ENCODE measurements at places on chromosomes 7 and 10.

DNA sequence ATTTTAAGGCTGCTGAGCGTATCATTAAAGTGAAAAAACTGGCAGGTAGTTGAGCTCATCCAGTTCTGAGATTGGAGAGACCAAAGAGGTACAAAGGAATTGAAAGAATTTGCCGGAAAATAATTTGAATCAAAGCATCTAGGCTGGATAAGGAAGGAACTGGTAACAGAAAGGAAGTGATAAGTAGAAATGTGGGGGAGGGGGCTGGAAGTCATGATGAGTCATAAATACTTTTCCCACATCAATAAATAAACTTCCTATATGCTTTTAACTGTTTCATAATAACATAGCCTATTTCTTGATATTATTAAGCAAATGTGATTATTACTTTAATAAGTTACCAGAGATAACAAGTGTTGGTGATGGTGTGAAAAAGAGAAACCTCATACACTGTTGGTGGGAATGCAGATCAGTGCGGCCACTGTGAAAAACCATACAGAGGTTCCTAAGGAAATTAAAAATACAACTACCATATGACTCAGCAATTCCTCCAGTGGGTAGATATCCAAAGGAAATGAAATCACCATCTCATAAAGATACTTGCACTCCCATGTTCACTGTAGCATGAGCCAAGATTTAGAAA, 27.0 kb downstream of the ZNF438 start:
- DNase-seq, result no peak

- DNase-seq, result no peak
Measured at GRCh38 chr7:144818511-144818910, 17.3 kb downstream of the TPK1 start.

DNA sequence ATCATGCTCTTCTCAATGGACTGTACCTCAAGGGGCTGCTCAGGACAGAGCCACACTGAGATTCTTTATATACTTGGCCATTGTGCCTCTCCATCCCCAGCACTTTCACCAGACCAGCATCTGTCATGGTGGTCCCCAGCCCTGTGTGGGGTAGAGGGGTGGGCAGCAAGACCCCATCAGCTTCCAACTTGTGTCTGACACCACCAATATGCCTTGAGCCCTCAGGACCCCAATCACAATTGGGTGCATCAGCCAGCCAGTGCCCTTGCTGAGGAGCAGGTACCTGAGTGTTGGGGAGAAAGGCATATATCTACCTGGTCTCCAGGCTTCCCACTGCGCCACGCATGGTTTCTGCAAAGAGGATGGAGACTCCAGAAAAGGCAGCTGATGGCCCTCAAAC, 56.3 kb downstream of the GRID1 start:
- no peak for DNase-seq

- peak; percentile 7 for DNase-seq
Measured at GRCh38 chr10:94500063-94500462, 45.5 kb upstream of the HELLS start.

DNA sequence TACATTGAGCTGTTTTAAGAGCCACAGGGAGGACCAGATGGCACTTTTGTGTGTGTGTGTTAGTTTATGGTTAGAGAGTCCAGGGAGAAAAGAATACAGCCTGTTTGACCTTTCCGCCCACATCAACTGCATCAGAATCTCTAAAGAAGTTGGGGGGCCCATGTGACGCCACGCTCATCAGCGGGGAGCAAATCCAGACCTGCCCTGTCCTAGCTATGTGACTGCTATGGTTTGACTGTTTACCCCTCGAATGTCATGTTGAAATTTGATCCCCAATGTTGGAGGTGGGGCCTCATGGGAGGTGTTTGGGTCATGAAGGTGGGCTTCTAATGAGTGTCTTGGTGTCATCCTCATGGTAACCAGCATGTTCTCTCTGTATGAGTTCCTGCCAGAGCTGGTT, 128.0 kb downstream of the ADRA2A start:
- DNase-seq, result no peak

DNA sequence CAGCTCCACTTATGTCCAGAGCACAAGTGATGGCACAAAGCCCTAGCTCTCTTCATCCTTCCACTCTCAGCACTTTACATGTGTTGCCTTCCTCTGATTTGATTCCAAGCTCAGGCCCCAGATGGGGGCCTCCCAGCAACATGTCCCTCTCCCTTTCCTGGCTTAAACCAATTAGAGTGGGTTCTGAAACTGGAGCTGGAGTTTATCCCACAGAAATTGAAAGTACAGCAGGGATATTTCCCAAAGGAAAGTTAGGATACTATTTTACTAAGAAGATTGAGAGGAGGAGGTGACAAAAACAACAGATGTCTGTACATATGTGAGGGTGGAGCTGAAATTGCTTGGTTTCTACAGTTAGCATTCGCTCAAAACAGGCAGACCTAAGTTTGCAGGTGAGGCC, 724.6 kb downstream of the AUTS2 start:
- DNase-seq, result no peak

DNA sequence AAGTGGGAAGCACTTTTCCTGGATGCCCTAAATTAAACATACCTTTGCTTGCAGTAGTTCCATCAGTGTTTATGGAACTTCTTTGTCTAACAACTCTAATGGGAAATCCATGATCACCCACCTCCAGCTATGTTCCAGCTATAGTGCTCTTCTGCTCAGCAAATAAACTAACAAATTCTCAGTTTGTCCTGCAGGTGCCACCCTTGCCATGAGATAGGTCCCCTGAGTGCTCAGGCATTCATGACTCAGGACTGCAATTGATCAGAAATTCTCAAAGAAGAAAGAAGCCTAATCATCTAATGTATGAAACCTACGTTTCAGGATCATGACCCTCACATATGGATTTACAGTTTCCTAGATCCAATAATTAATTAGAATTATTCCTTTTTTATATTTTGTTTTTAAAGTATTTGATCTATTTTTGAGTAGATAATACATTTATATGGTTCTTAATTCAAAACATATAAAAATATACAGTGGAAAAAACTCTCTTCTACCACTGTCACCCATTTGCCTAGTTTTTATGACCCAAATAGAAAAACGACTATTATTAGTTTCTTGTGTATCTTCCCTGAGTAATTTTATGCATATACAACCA, 48.7 kb upstream of the DYNC1I1 start:
- DNase-seq, result peak; percentile 7

DNA sequence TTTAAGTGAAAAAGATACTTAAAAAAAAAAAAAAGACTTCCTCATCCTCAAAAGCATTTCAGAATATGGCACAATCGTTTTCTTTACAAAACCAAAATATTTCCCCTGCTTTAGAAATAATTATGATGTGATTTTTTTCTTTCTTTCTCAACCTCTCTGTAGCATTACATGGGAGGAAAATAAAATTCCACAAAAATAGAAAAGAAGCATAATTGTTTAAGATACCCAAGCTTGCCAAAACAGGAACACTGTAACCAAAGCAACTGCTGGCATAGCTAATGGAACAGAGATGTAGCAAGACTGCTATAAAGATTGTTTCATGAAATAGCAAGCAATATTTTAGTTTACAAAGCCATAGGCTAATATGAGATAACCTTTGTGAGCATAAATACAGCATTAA, 75.6 kb upstream of the GPR22 start:
- DNase-seq, result no peak

DNA sequence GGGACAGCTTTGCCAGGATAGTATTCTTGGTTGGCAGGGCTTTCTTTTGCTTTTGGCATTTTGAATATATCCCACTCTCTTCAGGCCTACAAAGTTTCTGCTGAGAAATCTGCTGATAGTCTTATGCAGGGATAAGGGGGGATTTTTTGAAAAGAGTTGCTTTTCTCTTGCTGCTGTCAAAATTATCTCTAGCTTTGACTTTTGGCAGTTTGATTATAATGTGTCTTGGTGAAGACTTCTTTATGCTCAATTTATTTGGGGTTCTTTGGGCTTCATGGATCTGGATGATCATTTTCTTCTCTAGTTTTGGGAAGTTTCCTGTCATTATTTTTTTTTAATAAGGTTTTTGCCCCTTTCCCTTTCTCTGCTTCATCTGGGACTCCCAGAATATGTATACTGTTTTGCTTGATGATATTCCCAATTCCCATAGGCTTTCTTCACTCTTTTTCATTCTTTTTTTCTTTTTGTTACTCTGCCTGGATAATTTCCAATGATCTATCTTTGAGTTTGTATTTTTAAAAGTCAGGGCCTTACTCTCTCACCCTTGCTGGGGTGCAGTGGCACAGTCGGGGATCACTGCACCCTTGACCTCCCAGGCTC, 29.6 kb downstream of the NOM1 start:
- DNase-seq, result no peak

DNA sequence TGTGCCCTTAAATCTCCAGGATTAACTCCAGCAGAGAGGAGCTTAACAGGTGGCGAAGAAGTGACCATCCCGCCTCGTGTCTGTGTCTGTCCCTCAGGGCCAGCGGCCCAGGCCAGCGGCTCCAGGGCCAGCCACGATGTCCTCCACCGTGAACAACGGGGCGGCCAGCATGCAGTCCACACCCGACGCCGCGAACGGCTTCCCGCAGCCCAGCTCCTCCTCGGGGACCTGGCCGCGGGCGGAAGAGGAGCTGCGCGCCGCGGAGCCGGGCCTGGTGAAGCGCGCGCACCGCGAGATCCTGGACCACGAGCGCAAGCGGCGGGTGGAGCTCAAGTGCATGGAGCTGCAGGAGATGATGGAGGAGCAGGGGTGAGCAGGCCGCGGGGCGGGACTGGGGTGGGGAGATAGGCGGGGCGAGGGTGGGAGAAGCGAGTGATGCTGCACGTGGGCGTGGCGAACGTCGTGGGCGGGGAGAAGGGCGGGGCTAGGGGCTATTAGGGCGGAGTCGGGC, 33.3 kb downstream of the SRRM3 start:
- peak; percentile 59 for DNase-seq

DNA sequence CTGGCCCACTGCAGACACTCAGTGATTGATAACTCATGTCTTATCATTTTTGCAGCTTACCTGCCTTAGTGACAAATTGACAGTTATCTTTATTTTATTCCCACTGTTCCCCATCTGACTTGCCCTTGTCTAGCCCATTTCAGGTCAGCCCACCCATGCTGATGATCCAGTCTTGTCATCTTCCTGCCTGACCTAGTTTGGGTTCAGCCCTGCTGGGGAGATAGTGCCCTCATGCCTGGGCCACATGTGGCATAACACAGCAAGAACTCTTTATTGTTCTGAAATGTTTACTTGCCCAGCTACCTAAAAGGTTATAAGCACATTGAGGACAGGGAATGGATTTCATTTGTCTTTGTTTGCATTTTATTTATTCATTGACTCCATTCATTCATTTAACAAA, 75.6 kb downstream of the ENTPD1 start:
- no peak for DNase-seq

DNA sequence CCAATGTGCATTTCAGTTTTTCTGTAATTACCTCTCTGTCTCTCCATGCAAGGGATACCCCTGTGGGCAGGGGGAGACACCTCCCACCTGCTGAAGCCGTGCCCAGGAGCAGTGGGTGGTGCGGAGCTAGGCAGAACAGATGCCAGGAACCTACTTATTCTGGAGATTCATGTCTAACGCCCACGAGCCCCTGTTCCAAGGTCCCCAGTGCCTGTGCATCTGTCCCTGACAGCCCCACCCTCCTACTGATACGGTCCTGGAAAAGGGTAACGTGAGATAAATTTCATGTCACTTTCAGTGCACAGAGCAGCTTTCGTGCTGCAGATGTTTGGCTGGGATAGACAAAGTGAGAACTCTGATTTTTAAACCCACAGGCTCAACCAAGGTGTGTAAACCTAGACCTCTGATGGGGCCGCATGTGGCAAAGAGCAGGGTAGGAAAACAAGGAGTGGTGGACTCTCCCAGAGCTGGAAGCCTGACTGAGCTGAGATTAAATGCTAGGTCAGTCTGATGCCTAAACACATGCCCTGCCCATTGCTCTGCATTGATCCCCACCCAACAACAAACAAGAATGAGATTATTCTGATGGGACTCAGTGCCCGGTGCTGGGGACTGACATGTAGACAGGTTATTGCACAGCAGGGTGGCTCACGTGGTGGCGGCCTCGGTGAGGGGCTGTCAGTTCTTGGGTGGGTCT, 123.6 kb upstream of the GDF10 start:
- DNase-seq, result no peak

DNA sequence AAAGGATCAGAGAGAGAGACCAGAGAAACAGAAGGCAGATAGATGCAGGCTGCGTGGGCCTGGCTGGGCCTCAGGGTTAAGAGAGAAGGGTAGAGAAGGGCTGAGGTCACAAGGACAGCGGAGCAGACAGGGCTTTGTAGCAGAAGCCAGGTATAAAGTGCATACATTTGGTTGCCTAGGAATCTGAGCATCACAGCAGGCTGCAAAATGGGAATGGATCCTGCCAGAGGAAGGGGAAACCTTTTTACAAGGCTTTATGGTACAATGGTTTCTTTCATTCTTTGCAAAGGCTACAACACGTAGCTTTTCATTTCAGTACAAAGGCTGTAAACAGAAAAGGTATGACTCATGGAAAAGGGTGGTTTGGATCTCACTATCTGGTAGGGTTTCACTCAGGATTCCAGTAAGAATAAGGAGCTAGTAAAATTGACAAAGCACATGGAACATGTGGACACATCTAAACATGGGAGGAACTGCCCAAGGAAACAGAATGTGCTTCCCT, 275.1 kb downstream of the DOCK4 start:
- DNase-seq, result no peak

DNA sequence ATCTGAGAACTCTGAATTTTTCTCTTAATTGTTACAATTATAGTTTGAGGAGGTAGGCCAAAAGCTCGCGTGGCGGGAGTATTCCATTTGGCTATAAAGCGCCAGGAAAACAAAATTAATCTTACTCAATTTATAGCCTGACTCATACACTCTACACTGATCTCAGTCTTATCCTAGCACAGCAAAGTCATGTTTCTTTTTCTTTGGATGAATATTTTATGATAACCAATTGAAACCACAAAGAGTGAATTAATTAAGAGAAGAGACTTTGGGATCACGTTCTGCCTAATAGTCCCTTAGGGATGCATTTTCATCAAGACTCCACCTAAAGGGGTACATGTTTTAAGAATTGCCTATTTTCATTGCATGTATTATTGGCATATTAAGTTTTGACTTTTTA, 420.8 kb downstream of the HGF start:
- DNase-seq, result no peak

DNA sequence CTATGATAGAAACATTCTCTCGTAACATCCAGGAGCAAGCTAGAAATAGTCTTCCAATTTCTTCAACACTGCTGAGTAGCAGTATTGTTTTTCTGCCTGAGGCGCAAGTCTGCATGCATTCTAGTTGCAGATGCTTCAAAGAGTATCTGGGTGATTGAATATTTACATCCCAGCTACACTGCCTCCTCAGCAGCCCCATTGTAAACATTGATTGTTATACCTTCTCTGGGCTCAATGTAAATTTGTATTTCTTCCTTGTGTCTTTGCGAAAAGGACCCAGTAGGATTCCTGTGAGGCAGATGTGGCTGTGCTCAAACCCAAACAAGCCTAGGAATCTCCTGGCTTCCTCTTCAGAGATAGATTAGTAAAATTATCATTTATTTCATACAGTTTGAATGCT, 320.7 kb downstream of the CDC14C start:
- no peak for DNase-seq

GRCh38 chr10:78775891-78776290, 292.9 kb upstream of the ZMIZ1 start:
- DNase-seq, result no peak

- DNase-seq, result no peak
Measured at GRCh38 chr10:52283174-52283573, 30.9 kb upstream of the DKK1 start.

Data from H54 (cell line).